Stimulated activated naive CD4-positive, alpha-beta T cell treated with Interleukin-2 at 50 U/mL for 16 hours (primary cell): ENCODE measurements at places on chromosomes 6 and 20.

GRCh38 chr6:51585264-51585663 lies 502.1 kb downstream of the PKHD1 start:
- no peak for DNase-seq

DNA sequence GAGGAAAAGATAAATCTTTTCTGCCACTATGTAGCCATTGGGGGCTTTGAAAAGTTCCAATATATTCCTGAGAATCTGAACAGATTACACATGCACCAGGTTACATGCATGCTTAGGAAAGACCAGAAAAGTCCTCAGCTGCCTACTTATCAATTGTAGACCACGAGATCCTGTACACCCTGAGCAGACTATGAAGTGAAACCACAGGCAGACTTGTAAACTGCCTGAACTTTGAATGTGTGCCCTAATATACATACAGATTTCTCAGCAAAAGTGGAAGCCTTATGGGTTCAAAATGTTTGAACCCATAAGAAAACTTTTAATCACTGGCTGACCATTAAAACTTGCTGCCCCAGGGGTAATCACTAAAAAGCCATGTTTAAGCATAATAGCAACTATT lies 273.5 kb upstream of the RUNX2 start:
- no peak for DNase-seq

DNA sequence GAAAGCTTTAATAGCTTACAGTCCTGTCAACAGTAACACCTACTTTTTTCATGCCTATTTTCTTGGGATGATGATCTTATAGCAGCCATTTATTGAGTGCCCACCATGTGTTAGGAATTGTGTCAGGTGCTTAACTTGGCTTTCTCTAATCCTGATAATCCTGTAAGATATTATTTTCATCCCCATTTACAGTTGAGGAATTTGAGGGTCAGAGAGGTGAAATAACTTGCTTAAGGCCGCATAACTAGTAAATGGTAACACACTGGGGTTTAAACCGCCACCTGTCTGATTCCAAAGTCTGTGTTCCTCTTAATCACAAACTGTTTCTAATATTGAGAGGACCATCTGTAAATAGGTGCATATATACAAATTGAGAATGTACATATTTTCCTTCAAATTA lies 55.5 kb downstream of the NCOA3 start:
- no peak for DNase-seq

DNA sequence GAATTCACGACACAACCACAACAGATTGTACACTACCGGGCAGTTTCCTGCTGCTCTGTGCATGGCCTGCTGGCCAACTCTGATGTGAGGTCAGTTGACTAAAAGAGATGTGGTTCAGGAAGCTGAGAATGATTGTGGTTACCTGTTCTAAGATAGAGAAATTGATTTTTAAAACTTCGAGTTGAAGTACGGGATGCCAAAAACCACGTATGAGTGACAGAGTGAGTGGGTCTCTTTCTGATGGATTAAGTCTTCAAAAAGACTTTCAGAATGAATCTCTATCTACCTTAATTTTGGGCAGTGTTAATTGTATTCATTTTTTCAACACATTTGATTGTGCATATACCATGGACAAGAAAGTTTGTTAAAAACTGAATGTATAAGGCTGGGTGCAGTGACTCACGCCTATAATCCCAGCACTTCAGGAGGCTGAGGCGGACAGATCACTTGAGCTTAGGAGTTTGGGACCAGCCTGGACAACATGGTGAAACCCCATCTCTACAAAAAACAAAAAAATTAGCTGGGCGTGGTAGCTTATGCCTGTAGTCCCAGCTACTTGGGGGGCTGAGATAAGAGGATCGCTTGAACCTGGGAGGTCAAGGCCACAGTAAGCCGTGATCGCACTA lies 121.2 kb downstream of the SGK1 start:
- no peak for DNase-seq

DNA sequence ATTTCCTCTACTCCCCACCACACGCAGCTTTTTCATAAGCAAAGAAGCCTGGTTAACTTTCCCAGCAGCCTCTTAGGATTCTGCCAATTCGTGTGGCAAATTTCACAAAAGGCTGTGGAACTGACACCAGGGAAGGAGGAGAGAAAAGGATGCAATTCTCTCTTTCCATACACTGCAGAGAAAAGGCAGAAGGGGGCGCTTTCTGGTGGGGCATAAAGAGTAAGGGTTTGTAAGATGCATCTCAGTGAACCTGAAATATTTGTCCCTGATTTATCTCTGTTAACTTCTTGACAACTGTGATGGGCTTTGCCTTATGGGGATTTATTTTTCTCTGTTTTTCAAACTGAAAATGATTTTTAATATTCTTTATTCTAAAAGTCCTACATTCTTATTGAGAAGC lies 45.5 kb upstream of the GLP1R start:
- no peak for DNase-seq

DNA sequence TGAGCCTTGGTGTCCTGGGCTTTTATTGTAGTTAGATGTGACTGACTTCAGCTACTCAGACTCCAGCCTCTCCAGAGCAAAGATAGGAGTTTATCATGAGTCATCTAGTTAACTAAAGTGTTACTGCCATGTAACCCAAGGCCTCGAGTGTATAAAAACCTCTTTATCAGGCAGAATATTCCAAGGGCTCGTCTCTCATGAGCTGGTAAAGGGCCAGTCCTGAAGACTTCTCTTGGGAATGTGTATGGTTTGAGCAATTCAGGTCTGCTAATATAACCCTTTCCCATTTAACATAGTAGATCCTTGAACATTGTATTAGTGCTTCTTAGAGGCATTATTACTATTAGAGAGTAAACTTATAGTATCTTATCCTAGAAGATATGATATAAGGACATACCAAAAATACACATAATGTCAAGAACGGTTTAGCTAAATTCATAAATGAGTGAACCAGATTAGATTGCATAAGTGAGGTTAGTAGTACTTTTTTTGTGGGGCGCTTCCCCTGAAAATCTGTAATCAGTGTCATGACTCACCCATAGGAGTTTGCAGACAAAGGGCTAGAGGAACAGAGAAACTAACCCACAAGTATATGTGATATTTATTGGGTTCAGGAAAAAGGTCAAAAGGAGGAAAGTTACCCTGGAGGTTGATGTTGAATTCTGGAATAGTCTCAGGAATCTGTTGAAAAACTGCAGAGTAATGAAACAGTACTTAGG lies 16.0 kb downstream of the DSE start:
- DNase-seq = no peak

- no peak for DNase-seq
Observed at GRCh38 chr20:62887860-62888239, 26.2 kb upstream of the TCFL5 start.

- no peak for DNase-seq
Observed at GRCh38 chr20:47544240-47544639, 42.6 kb downstream of the NCOA3 start.
